Fibroblast of upper back skin (primary cell): ENCODE measurements at places on chromosomes 6 and 20.

DNA sequence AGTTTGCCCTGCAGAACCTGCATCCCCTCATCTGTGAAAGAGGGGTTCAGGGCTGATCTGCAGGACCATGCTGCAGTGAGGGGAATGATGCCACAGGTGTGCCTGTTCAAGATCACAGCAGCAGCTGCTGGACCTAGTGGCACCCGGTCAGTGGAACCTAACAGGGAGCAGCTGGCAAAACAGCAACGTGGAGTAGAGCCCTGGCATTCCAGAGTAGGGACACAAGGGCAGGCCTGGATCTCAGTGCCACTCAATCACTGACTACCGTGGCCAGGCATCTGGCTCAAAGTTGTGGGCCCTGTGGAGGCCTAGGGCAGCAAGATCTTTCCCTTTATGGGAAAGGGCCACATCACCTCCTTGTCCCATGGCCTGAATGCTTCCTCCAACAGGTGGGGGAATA is 62.2 kb downstream of the INSM1 start:
- no peak for DNase-seq

GRCh38 chr6:6332811-6333244 is 12.4 kb upstream of the F13A1 start:
- peak; percentile 71 for DNase-seq

DNA sequence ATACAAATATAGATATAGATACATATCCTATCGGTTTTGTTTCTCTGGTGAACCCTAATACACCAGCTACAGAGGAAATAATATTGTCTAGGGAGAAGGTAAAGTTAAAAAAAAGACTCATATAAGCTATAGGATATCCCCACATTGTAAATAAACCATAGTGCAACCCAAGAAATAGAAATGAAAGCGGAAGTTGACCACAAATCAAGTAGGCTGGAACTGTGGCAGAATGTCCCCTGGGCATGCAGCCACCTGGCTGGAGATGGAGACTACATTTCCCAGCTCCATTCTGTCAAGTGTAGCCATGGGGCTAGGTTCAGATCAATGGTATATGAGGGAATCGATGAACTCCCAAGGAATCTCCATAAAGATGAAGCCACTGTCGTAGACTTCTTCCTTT is 70.1 kb upstream of the RPS6KA2 start:
- no peak for DNase-seq

DNA sequence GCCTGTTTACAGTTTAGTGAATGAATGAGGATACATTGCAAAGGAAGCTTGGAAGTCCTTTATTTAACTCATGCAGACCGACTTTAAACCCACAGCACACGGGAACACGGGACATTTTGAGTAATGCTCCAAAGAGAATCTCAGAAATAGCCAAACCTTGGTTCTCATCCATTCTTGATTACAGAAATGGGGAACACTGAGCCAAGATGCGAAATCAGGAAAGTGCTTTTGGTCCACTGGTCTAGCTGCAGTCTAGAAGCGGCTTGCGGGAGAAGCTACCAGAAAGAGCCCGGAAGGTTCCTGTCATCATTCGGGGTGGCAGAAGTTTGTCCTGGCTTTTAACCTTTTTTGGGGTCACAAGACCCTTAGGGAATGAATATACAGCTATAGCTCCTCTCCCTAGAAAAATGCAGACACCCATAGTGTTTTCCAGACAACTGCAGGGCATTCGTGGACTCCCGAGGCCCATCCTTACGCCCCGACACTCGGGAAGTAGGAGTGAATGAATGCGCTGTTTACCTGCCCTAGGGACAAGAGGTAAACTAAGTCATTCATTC is 475 bp upstream of the TMEM181 start:
- DNase-seq, result no peak

GRCh38 chr20:62735331-62735821 is 26.7 kb downstream of the NTSR1 start:
- DNase-seq, result no peak
